ENCODE measurements at places on chromosomes 12 and 14. TPM values are rescaled to one million over a fixed set of nuclear protein-coding genes. Genes with fewer than 3 reads are reported as not detected.

Gene KRT85
- not detected for total RNA-seq

Gene PPP1R1A
- 32.4 TPM for total RNA-seq

Gene DPF3
- total RNA-seq, result 4.5 TPM

Gene SIX1
- 7.5 TPM for total RNA-seq

Gene TAS2R8
- not detected for total RNA-seq

Gene IL31
- not detected for total RNA-seq

Gene ACSS3
- total RNA-seq, result 78.1 TPM

GRCh38 chr14:56759633-56760032 is 50.6 kb downstream of the OTX2 start:
- no peak for DNase-seq

GRCh38 chr12:112980491-112981158 is 2.3 kb downstream of the OAS2 start:
- no peak for DNase-seq

DNA sequence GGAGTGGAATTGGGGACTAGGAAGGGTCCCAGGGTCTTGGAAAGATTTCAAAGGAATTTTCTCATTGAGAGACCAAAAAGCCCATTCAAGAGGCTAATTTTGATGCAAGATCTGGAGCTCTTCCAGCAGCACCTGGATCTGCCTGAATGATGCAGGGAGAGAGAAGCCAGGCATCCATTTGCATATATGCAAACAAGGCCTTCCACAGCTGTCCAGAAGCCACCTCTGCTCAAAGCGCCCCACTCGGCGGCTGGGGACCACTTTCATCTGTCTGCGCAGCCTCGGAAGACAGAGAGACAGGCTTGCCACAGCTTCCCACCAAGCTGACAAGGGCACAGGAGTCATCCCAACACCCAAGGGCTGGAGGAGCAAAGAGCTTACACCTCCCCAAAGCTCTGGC is 295.6 kb downstream of the DPF3 start:
- no peak for DNase-seq

- DNase-seq, result no peak
These were observed 286.3 kb upstream of the ATP2B1 start for GRCh38 chr12:89994911-89995310.

DNA sequence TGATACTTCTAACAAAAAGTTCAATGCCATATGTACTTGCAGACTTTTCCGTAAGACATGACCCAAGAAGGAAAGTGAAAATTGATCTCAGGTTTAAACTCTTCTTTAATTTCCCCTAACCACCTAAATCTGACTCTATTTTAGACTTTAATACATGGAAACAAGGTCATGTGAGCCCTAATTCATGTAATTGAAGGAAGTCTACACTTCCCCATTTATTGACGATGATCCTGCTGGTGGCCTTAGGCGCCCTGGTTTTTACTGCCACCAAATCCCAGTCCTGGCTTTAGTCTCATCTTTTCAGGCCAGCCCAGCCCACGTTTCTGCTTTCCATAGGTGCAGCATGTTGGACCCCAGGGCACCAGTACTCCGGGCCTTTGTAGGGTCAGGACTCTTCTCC is 157.9 kb downstream of the PELI2 start:
- DNase-seq, result no peak

- no peak for DNase-seq
These were observed 20.5 kb downstream of the ZDHHC22 start for GRCh38 chr14:77120771-77121743.

DNA sequence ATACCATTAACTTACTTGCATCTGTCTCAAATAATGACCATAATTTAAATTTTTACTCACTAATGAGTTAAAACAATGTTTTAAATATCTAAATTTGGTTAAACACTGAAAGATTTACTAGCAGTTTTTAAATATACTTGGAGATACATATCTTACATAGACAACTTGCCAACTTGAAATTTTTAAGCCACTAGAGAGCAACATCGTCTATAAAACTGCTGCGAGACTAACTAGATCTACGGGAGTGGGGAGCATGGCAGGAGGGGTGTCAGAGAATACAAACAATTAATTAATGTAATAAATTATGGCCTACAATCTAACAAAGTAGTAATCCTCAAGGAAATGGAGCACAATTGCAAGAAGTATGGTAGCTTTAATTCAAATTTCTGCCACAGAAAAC is 120.4 kb downstream of the LRRIQ1 start:
- DNase-seq, result no peak

DNA sequence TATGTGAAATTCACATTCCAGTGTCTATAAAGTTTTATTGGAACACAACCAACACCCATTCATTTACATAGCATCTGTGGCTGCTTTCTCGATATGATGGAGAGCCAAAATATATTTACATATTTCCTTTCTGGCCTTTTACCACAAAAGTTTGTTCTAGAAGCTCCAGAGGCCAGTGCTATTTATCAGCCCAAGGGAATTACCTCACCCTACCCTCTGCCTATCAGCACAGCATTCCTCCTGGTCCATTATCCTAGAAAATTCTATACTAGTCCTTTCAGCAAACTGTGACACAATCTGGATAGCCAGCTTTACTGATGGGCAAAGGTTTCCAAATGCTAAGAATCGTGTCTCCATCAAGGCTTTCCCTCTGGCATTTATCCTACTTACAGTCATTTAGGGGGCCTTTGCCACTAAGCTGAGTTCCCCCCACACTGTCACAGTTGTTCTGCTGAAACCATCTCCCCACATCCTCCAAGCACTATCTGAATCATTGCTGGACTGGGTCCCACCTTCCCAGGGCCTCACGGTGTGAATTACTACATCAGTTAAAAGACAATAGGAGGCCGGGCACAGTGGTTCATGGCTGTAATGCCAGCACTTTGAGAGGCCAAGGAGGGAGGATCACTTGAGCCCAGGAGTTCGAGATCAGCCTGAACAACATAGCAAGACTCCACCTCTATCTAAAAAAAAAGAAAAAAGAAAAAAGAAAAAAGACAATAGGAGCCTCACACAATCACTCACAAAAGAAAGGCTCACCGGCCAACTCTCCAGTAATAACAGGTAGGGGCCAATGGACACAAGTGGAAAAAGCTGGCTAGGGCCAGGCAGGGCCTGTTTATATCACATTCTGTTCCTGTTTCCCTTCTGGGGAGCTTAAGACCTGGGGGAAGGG is 12.1 kb downstream of the SYNE3 start:
- DNase-seq, result no peak

- DNase-seq, result no peak
These were observed 111.0 kb upstream of the LMO3 start for GRCh38 chr12:16716928-16717327.

DNA sequence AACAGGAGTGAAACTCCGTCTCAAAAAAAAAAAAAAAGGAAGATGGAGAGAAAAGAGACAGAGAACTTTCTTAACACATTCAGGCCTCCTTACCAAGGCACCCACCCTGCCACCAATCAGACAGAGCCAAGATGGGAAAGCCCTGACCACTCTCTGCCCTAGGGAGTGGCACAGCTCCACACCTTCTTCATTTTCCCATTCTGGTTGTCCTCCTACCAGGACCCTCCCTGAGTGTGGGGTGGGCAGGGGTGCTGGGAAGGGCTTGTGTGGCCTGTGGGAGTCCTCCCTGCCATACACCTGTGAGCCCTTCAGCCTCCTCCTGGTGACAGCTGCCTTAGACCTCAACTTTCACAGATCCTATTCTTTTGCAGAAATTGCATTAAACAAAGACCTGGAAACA is 513.6 kb downstream of the BCL11B start:
- no peak for DNase-seq

GRCh38 chr12:15580431-15580830 is 208.8 kb downstream of the EPS8 start:
- no peak for DNase-seq

- no peak for DNase-seq
These were observed 2.9 kb upstream of the TMEM30B start for GRCh38 chr14:61284001-61284400.

Data from tibial nerve (tissue), 4 donors.